ENCODE measurements at places on chromosomes 4 and X. TPM values are rescaled to one million over a fixed set of nuclear protein-coding genes. Genes with fewer than 3 reads are reported as not detected.

DNA sequence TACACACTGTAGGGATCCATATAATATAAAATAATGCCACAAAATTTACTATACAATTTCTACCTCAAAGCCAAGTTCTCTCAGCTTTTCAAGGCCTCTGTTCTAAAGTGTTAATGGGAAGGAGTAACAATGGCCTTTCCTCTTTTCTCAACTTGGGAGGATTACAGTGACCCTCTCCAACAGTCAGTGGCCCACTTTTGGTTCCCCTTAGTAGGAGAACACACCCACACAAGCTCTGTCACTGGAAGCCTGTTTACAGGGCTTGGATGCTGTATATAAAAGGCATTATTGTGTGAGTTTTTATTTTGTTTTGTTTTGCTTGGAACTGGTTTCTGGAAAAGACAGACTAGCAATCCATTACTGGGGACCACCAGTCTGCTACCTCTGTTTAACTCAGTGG is 1.8 kb downstream of the ARHGEF6 start:
- no peaks in the 10 kb centered on the region for H3K27me3 ChIP-seq
- no peaks in the 10 kb centered on the region for H3K36me3 ChIP-seq
- peaks cover 30% of the 10 kb centered on the region for H3K4me1 ChIP-seq
- peak overlapping the region; percentile 77 for H3K4me3 ChIP-seq
- peak overlapping the region; percentile 48 for H3K27ac ChIP-seq

GRCh38 chr4:166981847-166982246 is 252.4 kb downstream of the SPOCK3 start:
- H3K36me3 ChIP-seq, result no peaks in the 10 kb centered on the region
- no peaks in the 10 kb centered on the region for H3K4me1 ChIP-seq
- no peak overlapping the region for H3K27ac ChIP-seq
- no peak for DNase-seq
- H3K4me3 ChIP-seq, result no peak overlapping the region

DNA sequence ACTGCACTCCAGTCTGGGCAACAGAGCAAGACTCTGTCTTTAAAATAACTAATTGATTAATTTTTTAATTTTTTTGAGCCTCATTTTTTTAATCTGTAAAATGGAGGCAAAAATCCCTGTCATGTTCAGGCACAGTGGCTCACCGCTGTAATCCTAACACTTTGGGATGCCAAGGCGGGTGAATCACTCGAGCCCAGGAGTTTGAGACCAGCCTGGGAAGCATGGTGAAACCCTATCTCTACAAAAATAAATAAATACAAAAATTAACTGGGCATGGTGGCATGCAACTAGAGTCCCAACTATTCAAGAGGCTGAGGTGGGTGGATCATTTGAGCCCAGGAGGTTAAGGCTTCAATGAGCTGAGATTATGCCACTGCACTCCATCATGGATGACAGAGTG is 15.4 kb downstream of the AMTN start:
- H3K4me3 ChIP-seq, result no peak overlapping the region
- H3K36me3 ChIP-seq, result no peaks in the 10 kb centered on the region
- H3K27me3 ChIP-seq, result no peaks in the 10 kb centered on the region
- H3K4me1 ChIP-seq, result no peaks in the 10 kb centered on the region
- no peak for DNase-seq

- peaks cover 9% of the 10 kb centered on the region for H3K36me3 ChIP-seq
- DNase-seq, result no peak
- no peaks in the 10 kb centered on the region for H3K27me3 ChIP-seq
- no peak overlapping the region for H3K4me3 ChIP-seq
These were observed 11.0 kb downstream of the CUL4B start for GRCh38 chrX:120549483-120550452.

The AKAP4 gene
- not detected for total RNA-seq

The SPANXB1 gene
- total RNA-seq, result not detected

The ERAS gene
- 0.18 TPM for total RNA-seq

The SPANXC gene
- not detected for total RNA-seq
